ENCODE measurements at places on chromosomes 6 and 20.

- DNase-seq, result no peak
Observed at GRCh38 chr6:22017766-22018165, 279.1 kb downstream of the PRL start.

- DNase-seq, result no peak
Observed at GRCh38 chr6:112032728-112033127, 21.2 kb upstream of the CCN6 start.

GRCh38 chr20:58458342-58459057 lies 56.7 kb downstream of the APCDD1L start:
- no peak for DNase-seq

- no peak for DNase-seq
Observed at GRCh38 chr20:48729538-48729937, 98.3 kb downstream of the PREX1 start.

DNA sequence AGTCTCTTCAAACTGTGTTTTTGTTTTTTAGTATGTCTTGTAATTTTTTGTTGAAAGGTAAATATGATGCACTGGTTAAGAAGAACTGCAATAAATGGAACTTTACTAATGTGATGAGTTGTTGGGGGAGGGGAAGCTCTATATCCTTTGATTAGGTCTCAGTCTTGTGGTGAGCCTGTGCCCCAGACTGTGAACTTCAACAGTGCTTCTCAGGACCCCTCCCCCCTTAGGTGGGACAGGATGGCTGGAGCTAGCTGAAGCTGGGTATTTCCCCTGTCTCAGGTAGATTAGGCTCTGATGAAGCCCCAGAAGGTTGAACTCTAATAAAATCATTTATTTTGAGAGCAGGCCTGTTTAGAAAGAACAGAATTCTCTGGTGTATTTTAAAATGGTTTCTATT lies 31.4 kb upstream of the TASP1 start:
- no peak for DNase-seq
